ENCODE measurements at places on chromosomes 6 and 20.

DNA sequence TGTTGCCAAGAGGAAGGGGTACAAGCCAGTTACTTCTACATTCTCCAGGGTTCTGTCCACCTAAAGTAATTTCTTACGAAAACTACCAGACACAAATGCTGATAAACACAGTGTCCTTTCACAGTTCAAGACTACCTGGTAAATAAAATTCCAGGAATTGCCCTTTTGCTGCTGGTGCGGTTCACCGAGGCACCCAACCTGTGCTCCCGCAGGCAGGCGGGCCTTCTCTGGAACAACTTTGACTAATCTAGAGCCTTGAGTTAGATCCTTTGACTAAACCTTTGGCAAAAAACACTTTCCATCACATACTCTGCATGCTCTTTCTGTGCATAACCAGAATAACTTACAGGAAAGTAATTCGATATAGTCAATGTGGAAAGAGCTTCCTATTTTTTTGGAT, 107.0 kb downstream of the HUS1B start:
- DNase-seq = no peak

- no peak for DNase-seq
Observed at GRCh38 chr20:62238569-62239277, 402 bp downstream of the OSBPL2 start.

GRCh38 chr6:32622545-32623401, 14.4 kb upstream of the HLA-DQA1 start:
- peak; percentile 92 for DNase-seq

- DNase-seq = no peak
Observed at GRCh38 chr6:124520514-124520913, 441.7 kb upstream of the RNF217 start.

DNA sequence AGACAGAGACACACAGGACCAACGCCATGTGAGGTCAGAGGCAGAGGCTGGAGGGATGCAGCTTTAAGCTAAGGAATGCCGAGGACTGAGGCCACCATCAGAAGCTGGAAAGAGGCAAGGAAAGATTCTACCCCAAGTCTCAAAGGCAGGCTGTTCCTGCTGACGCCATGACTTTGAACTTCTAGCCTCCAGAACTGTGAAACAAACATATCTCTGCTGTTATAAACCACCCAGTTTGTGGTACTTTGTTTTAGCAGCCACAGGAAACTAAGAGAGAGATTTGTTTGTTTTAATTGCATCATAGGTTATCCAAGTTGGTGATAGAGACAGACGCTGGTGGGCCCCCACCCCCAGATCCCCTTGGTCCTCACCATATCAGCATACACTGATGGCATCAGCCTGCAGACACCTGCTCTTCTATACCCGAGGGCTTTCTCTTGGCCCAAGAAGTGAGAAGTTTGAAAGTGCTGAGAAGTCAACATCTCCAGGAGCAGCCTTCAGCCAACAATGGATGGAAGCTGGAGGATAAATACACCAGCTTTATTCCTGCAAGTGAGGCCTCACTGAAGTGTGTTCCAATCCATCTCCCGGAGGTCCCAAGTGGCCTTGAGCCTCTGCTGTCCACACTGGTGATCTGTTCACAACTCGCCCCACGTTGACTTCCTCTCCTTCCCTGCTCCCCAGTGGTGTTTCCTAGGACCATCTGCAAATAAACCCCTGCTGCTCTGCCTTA, 154.7 kb downstream of the BTBD3 start:
- DNase-seq = no peak

DNA sequence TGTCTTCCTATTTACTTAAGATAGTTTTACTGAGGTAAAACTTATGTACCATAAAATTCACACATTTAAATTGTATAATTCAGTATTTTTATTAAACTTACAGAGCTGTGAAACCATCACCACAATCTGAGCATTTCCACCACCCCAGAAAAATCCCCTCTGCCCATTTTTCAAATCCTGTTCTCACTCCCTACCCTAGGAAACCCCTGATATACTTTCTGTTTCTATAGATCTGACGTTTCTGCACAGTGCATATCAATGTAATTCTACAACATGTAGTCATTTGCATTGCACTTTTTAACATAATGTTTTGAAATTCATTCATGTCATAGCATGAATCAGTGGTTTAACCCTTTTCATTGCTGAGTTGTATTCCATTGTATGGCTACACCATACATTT, 96.7 kb upstream of the OPRM1 start:
- no peak for DNase-seq
